Stimulated activated CD4-positive, alpha-beta T cell treated with anti-CD3 and anti-CD28 coated beads, Interleukin-1b, Interleukin-23, amount 100 ng/mL, for 48 hours (primary cell): ENCODE measurements at places on chromosomes 7 and 10.
A peak's percentile ranks its signal among the peaks of the same experiment; 100 is the strongest.

DNA sequence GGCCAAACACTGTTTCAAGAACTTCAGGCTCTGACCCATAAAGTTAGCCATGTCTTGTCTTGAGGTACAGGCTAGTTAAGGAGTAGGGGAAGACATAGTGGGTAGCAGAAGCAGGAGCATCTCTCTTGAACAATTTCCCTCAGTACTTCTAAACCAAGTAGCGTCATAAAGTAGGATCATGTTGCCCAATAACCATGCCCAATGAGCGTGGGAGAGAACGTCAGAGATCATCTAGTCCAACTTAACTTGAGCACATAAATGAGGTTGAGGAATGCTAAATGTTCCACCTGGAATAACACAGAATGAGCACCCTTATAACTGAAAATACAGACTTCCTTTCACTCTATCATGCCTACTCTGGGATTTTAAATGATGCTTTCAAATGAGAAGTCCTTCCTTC is 134.9 kb downstream of the AOAH start:
- no peak for DNase-seq

GRCh38 chr10:50516171-50516570 is 107.6 kb downstream of the SGMS1 start:
- DNase-seq, result no peak

DNA sequence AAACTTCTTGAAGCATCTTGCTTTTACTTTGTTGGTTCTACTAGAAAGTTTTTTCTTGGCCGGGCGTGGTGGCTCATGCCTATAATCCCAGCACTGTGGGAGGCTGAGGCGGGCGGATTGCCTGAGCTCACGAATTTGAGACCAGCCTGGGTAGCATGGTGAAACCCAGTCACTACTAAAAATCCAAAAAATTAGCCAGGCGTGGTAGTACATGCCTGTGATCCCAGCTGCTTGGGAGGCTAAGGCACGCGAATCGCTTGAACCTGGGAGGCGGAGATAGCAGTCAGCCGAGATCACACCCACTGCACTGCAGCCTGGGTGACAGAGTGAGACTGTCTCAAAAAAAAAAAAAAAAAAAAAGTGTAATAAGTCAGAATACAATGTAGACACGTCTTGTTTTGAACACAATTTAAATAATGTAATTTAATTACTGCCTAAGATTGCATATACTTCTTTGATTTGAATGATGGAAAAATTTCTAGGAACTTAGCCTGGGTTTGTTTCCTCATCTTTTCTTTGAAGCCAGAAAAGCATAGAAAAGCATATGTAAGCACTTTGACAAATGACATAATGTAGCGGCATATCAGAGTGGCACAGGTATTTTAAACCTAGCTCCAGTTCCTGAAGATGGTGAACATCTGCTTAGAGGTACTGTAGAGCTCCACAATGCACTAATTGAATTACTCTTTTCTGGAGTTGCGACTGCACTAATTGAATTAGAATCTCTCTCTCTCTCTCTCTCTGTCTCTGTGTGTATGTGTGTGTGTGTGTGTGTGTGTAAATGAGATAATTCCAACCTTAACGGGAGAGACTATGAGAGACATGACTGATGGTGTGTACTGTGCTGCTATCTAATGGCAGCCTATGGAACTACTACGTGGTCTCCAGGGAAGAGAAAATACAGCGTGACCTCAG is 87.8 kb downstream of the BTRC start:
- peak; percentile 1 for DNase-seq

DNA sequence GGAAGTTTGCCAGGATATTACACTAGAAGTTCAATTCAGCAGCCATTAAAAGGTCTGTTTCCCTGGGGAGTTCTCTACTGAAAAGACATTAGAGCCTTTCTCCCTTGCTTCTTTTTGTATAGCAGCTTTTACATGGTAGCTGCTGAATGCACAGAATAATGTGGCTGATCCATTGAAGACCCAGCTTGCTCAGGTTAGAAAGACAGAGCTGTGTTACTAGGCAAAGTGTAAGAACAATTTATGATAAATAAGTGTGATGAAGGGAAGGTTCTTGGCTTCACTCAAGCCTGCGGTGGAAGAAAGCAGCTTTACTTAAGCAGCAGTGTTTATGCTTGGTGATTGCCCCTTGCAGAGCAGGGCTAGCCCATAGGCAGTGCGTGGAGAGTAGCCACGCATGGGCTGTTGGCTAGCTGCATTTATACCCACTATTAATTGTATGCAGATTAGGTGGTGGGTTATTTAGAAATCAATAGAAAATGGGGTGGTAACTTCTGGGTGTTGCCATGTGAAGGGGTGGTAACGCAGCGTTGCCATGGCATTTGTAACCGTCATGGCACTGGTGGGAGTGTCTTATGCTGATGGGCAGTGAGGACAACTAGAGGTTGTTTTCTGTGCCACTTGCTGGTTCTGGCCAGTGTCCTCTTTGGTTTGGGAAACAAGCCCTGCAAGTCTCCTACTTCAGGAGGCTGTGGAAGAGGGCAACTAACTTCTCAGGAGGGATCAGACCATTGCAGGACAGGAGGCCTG is 942.9 kb downstream of the NRG3 start:
- no peak for DNase-seq

- DNase-seq, result no peak
Measured at GRCh38 chr7:43509906-43510305, 73.0 kb upstream of the STK17A start.

DNA sequence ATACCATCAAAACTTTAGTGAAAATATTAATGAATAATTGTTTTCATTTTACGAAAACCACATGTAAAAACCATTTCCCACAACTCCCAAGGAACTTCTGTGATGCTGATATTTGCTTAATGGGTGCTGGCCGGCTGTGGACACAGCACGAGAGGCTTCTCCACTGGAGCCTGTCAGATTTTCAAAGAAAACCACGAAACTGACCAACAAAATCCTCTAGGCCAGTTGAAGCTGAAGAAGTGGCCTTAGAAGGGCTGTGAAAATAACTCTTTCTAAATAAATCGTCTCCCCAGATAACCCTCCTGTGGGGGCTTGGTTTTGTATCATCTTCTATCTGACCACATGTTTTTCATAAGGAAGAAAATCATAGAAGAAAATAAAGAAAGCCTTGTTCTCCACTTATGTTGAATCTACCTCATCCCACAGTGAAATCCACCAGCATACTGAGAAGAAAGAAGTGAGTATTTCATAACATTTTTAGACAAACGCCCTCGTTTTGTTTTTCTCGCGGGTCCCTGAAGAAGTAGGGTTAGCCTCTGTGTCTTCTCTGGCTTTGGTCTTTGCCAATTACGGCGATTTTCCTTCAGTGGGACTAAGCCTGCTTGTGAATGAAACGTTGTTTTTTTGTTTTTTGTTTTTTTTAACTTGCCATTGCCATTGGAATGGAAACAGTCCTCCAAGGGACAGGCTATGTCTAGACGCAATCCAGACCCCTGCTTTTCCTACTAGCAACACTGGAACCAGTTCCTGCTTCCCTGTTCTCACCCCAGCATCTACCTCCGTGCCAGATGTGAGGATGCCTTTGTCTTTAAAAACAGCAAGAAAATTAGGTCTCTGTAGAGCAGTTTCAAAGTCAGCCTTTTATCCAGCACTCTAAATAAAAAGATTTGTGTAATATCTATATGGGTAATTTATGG is 123.9 kb downstream of the ADAM12 start:
- DNase-seq, result no peak

DNA sequence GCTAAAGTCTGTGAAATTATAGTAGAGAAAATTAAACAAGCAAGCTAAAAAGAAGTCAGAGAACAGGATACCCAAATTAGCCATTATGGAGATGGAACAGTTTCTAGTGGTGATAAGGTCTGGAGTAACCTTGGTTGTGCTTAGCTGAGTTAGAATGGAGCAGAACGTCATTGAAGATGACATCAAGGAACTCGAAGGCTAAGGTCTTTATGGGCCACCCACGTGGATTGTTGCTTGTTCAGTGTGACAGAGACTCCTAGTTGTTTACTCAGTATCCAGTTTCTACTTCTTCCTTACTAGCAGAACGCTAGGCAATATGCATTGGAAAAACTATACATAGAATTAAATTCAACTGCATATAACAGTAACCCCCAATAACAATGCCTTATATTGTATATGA is 39.7 kb downstream of the AHCYL2 start:
- DNase-seq, result no peak

- no peak for DNase-seq
Measured at GRCh38 chr10:43440463-43441134, 3.7 kb downstream of the ZNF487 start.

GRCh38 chr10:63703113-63703670 is 182.0 kb downstream of the REEP3 start:
- DNase-seq, result no peak

DNA sequence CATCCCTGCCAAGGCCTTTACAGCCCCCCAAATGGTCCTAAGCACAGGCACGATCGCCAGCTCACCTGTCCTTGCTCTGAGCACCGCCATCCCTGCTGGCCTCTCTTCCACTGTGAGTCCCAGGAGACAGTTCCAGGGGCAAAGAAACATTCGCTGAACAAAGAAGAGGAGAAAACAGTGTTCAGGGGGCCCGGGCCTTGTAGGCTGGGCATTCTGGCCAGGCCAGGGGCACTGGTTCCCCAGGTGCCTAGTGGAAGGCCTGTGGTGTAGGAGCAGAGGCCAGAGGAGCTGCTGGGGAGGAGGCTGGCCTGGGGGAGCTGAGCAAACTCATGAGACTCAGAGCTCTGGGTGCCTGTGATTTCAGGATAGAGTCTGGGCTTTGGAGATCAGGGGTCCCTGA is 22.6 kb downstream of the AQP1 start:
- DNase-seq, result no peak

DNA sequence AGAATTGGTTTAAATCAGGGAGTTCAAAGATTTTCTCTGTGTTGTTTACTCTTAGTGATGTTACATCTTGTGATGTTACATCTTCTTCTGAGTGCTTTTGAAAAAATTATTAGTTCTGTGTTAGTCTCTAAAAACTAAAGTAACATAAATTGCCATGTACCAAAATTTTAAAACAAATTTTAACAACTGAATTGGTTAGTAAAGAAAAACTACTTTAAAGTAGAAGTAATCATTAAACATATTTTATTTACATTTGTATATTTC is 5.2 kb upstream of the IGF2BP3 start:
- no peak for DNase-seq

- DNase-seq, result no peak
Measured at GRCh38 chr7:47188653-47189315, 393.1 kb downstream of the TNS3 start.

GRCh38 chr7:52410032-52410431 is 625.4 kb upstream of the POM121L12 start:
- DNase-seq, result no peak

- peak; percentile 32 for DNase-seq
Measured at GRCh38 chr7:108415821-108416536, 40.3 kb downstream of the NRCAM start.

DNA sequence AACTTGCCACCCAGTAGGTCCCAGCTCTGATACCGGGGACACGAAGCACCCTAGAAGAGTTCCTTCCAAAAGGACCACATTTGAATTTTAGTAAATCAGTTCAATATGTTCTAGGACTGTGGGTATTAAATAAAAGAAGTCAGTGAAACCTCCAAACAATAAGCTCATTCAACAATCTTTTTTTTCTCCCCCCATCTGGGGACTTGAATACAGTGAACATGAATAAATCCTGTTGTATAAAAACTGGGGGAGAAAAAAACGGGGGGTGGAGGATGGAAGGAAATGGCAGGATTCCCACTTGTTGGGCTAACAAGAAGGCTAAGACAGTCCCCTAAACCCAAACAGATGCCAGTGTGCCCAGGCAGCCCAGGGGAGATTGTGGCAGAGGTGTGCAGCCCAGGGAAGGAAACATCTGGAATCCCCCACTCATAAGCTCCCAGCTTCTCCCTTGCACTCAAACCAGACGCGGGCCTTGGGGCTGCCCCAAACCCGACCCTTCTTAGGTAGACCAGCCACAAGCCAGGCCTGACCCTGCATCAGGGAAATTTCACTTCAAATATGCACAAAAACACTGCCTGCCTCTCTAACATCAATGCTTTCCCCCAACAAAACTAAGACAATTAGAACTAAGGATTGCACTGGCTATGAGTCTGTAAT is 8.8 kb downstream of the AFAP1L2 start:
- DNase-seq, result no peak
